ENCODE measurements at places on chromosomes 11 and 22.

- DNase-seq = no peak
Measured at GRCh38 chr22:44726439-44726838, 24.4 kb downstream of the PRR5 start.

DNA sequence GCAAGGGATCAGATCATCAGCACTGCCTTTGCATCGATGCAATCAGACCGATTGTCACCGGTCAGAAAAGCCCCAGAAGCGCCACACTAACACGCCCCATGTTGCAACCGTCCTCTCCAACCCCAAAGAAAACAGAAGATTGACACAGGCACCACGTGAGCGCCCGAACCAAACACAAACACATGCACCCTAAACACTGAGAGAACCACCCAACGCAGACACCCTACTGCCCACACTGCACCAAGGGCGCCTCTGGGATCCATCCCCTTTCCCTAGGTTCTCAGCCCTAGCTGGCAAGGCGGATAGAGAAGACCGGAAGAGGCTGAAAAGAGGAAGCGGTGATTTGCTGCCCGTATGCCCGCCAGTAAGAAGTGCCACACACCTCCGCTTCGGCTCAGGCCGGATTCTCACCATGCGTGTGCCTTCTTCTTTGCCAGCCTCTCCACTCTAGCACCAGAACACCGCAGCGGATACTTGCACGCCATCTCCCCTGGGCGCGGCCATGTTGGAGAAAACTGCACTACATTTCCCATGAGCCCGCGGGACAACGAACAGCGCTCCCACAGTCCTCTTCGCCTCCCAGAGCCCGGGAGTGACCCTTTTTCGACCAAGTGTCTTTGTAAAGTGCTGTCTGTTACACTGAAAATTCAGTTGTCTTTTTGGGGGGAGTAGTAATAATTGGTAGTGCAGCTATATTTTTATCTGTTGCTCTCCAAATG, at the start of gene ALKBH8:
Gene ALKBH8, minus strand, starts transcription at position 517 of the 719 bp plus-strand sequence. CDS start 4,842 bp downstream, outside the sequence.
- peak; percentile 42 for DNase-seq

DNA sequence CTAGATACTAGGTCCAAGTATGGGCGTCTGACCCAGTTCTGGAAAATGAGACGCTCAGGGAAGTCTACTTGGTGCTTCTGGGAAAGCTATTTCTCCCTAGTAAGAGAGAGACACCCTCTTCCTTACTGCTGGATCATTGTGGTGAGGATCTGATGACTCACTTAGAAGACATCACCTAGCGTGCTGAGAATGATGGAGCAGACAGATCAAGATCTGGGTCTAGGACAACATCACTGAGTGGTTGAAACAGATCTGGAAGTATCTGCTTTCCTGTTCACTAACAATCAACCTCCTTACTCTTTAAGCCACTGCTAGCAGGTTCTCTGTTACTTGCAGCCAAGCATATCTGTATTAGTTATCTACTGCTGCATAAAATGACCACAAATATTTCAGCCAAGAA, 38.3 kb upstream of the HMGXB4 start:
- DNase-seq = no peak

DNA sequence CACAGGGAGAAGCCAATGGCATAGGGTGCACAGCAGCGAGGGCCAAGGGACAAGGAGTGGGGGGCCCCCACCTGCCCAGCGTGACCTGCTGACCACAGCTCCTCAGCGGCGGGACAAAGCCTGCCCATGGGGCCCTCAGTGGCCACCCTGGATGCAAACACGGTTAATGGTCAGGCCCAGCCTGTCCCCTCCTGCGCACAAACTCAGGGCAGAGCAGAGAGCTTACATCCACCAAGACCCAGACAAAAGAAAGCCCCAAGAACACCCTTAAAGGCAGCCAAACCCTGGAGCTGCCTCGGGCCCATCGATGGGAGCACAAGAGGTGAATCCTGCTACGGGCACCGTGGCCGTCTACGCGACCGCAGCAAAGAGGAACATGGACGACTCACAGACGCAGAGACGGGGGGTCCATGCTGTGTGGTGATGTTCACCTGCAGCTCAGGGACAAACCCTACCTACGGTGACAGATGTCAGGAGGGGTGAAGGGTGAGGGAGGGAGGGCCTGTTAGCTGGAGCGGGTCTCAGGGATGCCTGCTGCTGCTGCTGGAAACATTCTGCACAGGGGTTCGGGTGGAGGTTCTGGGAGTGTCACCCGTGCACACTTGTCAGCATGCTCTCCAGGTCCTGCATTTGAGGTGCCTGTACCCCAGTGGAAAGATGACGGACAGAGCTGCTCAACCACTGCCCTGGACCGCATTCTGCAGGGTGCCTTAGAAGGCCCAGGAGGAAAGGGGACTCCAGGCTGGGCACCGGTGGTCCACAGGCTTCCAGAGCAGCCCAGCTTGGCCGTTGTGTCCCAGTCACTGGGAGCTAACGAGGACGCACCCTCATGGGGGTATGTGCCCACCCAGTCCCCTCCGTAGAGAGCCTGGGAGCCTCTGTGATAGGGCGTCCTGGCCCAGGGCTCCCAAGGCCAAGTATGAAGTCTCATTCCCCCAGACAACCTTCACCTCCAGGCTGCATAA, 11.6 kb downstream of the ASCL2 start:
- no peak for DNase-seq

- DNase-seq = no peak
Measured at GRCh38 chr11:45655012-45655283, 10.5 kb downstream of the CHST1 start.

Data from NCI-H1930 (cell line).